CD4-positive, alpha-beta T cell treated with Interleukin-1 beta for 1 hour (primary cell): ENCODE measurements at places on chromosomes 2 and 18.

DNA sequence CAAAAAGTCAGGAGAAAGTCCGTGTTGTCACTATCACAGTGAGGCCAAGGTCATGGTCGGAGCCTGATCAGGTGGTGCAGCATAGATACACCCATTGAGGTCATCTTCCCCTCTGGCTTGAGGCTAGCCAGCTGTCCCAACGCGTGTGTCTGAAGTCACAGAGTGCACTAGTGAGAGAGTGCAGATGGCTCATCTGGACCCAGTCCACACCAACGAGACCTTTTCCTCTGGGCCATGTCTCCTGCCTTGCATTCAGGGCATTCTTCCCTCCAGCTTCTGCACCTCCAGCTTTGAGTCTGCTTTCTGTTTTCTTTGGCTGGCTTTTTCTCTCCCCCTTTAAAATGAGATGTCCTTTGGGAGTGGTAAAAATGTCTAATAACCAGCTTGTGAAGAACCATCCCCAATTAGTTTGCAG is 146.9 kb downstream of the TDRD15 start:
- DNase-seq: no peak

GRCh38 chr2:239569401-239570090 is 168.7 kb upstream of the HDAC4 start:
- no peak for DNase-seq

DNA sequence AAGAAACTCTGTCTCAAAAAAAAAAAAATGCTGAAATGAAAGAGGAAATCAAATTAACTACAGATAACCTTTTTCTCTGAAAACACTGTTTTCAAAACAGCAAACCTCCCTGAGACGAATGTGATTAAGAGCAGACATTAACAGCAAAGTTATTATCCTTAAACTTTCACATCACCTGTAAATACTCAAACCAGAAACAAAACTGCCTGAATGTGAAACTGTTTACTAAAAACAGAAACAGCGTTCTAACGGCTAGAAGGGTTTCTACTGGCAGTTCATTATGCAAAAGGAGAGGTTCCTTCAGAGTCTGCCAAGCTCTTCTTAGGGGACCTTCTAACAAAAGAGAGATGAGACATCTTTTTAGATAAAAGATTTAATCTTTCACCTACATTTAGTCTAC is 45.9 kb downstream of the PNO1 start:
- DNase-seq: no peak

GRCh38 chr2:151553-152334 is 105.4 kb upstream of the FAM110C start:
- no peak for DNase-seq

DNA sequence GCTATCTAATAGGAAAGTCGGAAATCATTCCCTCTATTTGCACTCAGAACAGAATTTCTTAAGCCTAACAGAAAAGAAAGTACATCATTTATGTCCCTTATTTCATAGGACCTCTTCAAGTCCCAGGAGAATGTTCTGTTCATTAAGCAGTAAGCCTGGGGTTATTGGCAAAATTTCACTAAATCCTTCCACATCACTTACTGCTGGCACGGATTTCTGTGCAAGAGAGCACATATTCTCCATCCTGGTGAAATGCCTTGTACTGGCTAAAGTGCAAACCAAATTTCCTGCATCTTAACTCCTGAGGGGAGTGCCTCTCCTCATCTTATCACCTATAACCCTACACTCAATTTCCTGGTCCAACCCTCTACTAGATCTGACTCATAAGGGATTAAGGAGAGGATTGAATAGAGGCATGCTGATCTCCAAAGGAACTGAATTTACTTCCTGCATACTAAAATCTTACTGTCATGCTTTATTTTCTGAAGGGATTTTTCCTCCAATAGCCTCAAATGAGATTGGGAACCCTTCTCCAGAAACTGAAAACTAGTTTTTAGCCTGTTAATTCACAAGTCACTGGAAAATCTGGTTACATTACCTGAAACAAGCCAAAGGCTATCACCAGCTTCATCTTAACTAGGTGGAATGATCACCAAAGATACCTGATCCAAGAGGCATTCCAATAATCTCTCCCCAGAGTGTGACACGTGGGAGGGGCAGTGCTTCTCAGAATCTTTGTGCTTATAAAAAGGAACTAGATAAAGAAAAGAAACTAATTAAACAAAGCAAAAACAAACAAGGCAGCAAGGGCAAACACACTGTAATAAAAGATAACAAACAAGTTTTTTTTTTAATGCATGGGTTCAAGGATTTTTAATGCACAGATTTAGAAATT is 311.1 kb downstream of the NR4A2 start:
- DNase-seq: no peak

GRCh38 chr2:144659731-144660275 is 139.9 kb upstream of the ZEB2 start:
- peak; percentile 53 for DNase-seq

- DNase-seq: no peak
Observed at GRCh38 chr2:6954586-6954985, 37.4 kb downstream of the RNF144A start.

- DNase-seq: no peak
Observed at GRCh38 chr2:240498958-240499260, 58.9 kb downstream of the ANKMY1 start.

DNA sequence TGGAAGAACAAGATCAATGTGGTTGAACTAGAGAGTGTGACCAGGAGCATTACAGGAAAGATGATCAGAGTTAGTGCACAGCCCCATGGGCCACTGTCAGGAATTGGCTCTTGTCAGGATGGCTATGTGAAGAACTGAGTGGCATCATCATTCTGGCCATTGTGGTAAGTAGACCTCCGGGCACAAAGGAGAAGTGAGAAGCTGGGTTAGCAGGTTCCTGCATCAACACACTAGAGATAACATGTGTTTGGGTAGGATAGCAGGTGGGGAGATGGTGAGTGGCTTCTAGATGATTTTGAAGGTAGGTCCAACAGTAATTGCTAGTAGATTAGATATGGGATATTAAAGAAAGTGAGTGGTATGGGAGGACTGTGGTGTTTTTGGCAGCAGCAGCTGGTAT is 408.2 kb downstream of the TSN start:
- DNase-seq: no peak

- no peak for DNase-seq
Observed at GRCh38 chr2:132446444-132446843, 29.8 kb downstream of the GPR39 start.

DNA sequence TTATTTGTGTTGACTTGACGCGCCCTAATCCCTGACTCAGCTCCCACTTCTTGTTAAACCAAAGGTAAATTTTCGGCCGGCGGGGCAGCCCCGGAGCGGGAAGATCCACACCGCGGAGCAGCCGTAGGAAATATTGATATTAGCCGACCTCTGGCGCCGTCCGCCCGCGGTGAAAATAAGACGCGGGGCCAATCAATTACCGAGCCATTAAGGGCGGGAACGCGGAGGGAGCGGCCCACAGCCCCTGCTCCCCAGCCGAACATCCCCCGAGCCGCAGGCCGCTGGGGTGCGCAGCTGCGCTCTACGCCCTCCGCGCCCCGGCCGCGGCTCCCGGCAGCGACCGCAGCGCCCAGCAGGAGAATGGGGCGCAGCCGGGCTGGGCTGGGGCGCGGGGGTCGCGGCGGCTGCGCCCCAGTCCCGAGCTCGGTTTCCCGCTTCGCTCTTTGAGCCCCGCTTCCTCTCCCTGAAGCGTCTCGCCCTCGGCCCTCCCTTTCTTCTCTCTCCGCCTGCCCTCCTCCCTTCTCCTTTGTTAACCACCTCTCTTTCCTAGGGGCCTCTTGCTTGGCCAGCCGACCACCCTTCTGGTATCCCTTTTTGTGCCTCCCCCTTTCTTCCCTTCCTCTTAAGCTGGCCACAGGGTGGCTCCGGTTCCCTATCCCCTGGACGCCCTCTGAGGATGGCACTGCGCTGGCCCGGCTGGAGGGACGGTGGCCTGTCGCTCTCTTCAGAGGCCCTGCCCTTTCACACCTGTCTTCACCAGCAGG is 40.9 kb downstream of the CELF4 start:
- DNase-seq: no peak

- peak; percentile 98 for DNase-seq
Observed at GRCh38 chr2:237674731-237675276, 47.4 kb downstream of the LRRFIP1 start.

DNA sequence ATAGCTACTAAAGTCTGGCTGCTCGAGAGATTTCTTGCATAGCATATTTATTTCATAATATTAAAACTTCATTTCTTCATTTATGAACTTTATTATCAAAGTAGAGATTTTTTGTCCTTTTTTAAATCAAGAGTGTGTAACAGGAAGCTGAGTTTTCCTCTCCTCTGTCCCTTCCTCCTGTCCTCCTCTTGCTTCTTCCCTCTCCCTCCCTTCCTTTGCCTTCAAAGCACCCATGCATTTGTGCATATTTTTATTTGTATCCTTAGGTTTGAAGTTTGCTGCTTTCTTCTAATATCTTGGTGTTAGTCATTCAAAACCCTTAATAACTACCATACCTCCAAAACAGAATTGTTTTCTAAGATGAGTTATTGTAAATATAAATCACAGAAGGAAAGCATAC is 174.6 kb downstream of the SNTG2 start:
- no peak for DNase-seq

DNA sequence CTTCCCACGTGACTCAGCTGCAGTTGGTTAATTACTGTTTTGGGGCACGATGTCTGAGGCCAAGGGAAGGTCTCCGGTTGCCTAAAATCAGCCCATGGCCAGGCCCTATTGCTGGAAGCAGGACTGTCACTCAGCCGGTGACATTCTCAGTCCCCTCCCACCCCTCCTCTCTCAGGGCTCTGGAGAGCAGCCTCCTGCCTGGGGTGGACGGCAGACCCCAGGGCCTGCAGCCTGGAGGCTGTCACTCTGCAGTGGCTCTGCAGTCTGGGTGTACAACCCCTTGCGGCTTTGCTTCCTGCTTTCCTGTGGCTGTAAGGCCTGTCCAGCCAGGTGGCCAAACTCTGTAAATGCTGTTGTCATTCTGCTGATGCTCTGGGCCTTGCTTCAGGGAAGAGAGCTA is 32.8 kb downstream of the ZBTB7C start:
- DNase-seq: no peak

GRCh38 chr2:29219374-29219773 is 104.2 kb downstream of the CLIP4 start:
- no peak for DNase-seq

DNA sequence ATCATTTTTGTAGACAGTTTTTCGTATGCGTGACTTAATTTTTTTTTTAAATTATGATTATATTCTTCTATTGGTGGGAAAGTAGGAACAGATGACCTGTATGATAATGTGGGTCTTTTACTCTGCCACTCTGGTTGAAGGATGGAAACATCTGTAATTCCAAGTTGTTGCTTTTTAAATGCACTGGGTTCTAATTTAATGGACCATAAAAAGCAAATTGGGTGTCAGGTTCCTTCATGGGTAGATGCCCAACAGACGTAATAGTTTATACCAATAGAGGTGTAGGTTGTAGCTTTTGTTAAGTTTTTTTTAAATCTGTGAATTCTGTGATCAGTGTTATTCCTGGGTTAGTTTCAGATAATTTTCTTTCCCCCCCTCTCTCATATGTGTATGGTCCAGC is 117.6 kb downstream of the MAP4K4 start:
- DNase-seq: no peak

GRCh38 chr2:167240671-167241070 is 352.4 kb downstream of the XIRP2 start:
- no peak for DNase-seq

GRCh38 chr2:134198006-134198634 is 55.8 kb upstream of the MGAT5 start:
- DNase-seq: no peak

- DNase-seq: no peak
Observed at GRCh38 chr18:79397830-79398761, 2.4 kb downstream of the NFATC1 start.

DNA sequence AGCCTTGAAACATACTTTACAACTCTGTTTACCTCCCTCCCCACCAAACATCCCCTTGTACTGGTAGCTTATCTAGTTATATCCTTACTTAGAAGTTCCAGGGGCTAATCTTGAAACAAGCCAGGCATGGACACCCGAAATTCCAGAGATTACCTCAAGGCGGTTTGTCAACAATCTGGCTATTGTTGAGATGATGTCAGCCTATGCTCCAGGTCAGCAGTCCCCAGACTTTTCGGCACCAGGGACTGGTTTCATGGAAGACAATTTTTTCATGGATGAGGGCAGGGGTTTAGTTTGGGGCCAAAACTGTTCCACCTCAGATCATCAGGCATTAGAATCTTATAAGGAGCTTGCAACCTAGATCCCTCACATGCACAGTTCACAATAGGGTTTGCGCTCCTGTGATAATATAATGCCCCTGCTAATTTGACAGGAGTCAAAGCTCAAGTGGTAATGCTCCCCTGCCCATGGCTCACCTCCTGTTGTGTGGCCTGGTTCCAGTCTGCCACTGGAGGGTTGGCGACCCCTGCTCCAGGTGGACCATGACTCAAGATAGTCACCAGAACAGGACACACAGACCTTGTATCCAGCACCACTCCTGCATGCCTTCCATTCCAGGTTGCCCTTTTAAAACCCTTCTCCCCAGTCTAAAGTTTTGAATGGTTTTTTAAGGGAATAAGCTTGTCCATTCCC is 171.2 kb downstream of the SPAG16 start:
- no peak for DNase-seq

DNA sequence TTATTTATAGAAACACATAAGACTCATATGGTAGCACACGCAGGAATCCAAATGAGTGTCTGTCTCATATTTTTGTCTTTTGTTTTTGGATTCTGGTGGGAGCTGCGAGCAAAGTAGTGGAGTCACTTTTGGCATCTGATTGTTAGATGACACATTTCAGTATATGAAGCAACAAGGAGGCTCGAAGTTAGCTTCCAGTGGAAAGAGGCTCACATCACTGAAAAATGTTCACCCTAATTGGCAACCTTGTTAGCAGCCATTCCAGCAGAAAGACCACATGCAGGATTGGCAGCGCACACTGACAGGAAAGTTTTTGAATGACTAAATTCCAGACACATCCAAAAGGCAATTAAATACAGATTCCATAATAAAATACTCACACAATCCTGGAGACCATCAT is 87.4 kb downstream of the MYT1L start:
- DNase-seq: no peak

GRCh38 chr2:31983762-31984467 is 26.9 kb downstream of the MEMO1 start:
- DNase-seq: no peak

DNA sequence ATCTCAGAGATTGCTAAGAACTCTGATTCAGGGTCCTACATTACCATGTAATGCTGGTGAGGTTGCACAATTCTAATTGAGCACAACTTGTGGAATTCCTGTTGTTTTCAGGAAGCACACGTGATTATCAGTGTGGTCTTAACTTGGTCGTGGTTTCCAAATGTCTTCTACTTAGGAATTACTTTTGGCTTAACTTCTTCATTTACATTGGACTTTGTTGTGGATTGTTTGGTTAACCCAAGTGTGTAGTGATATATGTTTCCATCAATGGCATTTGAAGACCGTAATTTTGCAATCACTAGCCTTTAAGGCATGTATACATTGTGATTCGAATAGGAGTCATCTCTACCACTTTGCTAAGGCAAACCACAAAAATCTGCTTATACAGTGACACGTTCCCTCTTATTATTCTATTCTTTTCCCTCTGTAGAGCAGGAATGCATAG is 373.3 kb downstream of the IRS1 start:
- no peak for DNase-seq

- no peak for DNase-seq
Observed at GRCh38 chr2:72998724-72999123, 72.8 kb downstream of the SFXN5 start.

GRCh38 chr18:74631623-74632350 is 34.1 kb downstream of the ZNF407 start:
- DNase-seq: peak; percentile 22
